Fibroblast of lung (primary cell): ENCODE measurements at places on chromosomes 4 and X. TPM values are rescaled to one million over a fixed set of nuclear protein-coding genes. Genes with fewer than 3 reads are reported as not detected.

The SLC10A4 gene
- total RNA-seq: under 0.01 TPM in 1 of 2 replicates, not detected in the other

The SHROOM3 gene
- 11.0 and 23.9 TPM in 2 replicates for total RNA-seq

- peak; percentile 15 for DNase-seq
Measured at GRCh38 chr4:30094887-30095286, 625.3 kb upstream of the PCDH7 start.

The INTS6L gene
- total RNA-seq: 4.1 and 5.1 TPM in 2 replicates

The PAGE4 gene
- total RNA-seq: not detected in 2 replicates

The PNMA3 gene
- total RNA-seq: 0.26 and 0.33 TPM in 2 replicates

The NUDT10 gene
- 1.8 and 2.1 TPM in 2 replicates for total RNA-seq

- no peak for DNase-seq
Measured at GRCh38 chr4:6751611-6752485, 30.7 kb upstream of the KIAA0232 start.

DNA sequence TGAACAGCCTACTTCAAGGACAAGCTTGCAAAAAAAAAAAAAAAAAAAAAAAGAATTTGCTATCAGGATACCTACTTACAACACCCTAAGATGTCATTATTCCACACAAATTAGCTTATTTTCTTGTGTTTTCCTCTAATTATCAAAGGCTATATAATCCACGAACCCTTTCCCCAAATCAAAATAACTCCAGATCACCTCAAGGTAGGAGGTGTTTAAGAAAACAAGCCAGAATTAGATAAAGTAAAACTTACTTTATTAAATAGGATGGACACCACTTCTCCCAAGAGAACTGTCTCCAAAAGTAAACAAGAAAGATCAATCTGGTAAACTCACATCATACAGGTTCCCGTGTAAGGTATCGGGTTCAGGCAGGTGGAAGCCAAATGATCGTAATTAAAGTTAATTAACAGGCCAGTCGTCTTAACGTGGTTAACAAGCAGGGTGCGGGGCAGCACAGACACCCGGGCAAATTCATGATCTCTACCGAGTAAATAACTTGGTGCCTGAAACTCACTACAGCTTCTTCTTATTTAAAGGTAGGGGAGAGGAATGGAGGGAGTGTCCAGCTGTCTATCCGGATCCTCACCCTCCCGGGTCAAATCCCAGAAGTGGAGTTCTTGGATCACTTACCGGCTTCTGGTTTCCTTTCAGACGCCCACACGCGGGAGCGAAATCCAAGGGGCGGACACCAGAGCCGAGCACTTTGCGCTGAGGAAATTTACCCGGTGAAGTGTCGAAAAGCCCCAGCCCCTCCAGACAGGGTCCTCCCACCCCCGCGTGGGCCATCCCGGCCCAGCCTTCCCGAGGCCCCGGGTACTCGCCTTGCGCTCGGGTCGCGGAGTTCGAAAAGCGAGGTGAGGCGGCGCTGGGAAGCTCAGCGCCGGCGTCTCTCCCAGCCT, 708 bp downstream of the ARAP2 start:
- DNase-seq: peak; percentile 16

GRCh38 chr4:154009191-154009590, 220.3 kb upstream of the SFRP2 start:
- no peak for DNase-seq

The GUCY1B1 gene
- total RNA-seq: 37.8 and 39.3 TPM in 2 replicates

The NALF2 gene
- not detected in 2 replicates for total RNA-seq

DNA sequence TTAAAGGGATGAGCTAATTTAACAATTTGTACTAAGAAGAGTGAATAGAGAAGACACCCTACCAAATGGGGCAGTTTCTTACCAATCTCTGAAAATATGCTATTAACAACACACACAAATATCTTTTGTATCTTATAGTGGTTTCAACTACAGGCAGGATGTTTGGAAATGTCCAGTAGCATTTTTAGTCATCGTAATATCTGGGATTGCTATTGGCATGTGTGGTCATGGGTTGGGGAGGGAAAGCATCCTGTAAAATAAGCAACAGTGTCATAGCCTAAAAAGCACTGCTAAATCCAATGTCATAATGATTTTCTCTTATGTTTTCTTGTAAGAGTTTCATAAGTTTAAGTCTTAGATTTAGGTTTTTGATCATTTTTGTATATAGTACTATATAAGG, 29.3 kb upstream of the ABCG2 start:
- no peak for DNase-seq

DNA sequence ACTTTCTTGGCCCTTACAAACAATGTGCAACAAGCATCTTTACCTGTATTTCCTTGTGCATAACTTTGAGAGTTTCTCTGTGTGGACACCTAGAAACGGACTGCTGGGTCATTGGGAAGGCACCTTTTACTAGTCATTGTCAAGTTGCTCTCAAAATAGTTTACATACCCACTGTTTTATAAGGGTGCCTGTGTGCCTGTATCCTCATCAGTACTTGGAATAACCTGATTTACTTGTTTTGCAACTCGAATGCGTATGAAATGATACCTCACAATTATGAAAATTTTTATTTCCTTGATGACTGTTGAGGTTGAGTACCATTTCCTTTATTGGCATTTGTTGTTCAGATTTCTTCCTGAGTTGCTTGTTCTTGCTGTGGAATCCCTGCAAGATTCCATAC, 150.8 kb downstream of the STIM2 start:
- no peak for DNase-seq

DNA sequence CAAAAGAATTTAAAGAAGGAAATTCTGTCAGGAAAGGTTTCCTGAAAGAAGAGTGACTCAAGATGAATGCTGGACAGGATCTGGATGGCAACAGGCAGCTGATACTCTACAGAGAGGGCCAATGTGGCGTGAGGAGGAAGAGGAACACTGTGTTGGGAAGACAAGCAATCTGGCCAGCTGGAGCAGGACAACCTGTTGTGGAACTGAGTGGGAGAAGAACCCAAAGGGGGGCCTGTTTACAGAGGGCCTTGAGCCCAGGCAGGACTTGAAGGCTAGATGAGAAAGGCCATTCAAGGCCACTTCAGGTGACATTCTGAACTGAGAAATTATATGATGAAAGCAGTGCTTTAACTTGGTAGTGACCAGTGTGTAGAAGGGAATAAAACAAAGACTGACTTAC, 8.5 kb downstream of the OTUD4 start:
- DNase-seq: no peak

- DNase-seq: no peak
Measured at GRCh38 chr4:36115312-36115711, 129.0 kb downstream of the ARAP2 start.

The TSPYL2 gene
- total RNA-seq: 9.2 and 10.2 TPM in 2 replicates

GRCh38 chrX:118989886-118990285, 15.5 kb downstream of the LONRF3 start:
- no peak for DNase-seq

The PGAM4 gene
- total RNA-seq: not detected in 2 replicates

GRCh38 chrX:140292961-140293360, 211.9 kb downstream of the SOX3 start:
- DNase-seq: no peak

- peak; percentile 11 for DNase-seq
Measured at GRCh38 chrX:12548746-12549145, 242.5 kb upstream of the PRPS2 start.

The MCUB gene
- 20.3 and 20.6 TPM in 2 replicates for total RNA-seq

GRCh38 chr4:111930659-111931058, 214.6 kb upstream of the FAM241A start:
- DNase-seq: peak; percentile 11

DNA sequence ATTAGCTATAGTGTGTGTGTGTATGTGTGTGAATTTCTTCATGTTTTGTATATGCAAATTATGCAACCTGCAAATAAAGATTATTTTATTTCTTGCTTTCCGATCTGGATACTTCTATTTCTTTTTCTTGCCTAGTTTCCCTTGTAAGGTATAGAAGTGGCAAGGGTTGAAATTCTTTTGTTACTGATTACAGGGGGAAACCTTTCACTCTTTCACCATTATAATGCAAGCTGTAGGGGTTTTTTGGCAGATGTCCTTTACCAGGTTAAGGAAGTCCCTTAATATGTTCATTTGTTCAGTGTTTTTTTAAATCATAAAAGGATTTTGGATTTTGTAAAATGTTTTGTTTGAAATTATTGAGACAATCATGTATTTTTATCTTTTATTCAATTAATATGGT, 44.3 kb upstream of the PDE5A start:
- DNase-seq: no peak

DNA sequence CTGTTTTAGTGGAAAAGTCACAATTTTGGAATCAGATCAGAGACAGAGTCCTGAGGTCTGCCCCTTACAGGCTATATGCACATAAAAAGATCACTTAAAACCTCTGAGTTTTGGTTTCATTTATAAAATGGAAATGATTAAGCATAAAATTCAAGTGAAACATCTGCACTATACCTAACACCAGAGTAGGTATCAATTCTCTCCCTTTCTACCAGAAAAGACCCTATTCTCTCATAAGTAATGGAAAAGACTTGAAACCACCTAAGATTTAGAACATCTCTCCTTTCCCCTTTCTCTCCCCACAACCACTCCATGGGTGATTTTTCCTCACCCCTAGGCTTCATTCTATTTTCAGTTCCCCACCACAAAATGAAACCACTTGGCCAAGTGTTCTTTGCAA, 907 bp downstream of the LHFPL1 start:
- DNase-seq: no peak
